Activated CD4-positive, alpha-beta T cell treated with anti-CD3 and anti-CD28 coated beads, Interleukin-2, amount 50 U/mL, for 16 hours (primary cell): ENCODE measurements at places on chromosomes 2 and 18.

GRCh38 chr2:216339456-216340279, 32.6 kb downstream of the MARCHF4 start:
- no peak for DNase-seq

GRCh38 chr2:188203776-188204175, 87.9 kb upstream of the GULP1 start:
- DNase-seq: no peak

GRCh38 chr2:186639939-186640338, 50.1 kb downstream of the ITGAV start:
- DNase-seq: peak; percentile 52

DNA sequence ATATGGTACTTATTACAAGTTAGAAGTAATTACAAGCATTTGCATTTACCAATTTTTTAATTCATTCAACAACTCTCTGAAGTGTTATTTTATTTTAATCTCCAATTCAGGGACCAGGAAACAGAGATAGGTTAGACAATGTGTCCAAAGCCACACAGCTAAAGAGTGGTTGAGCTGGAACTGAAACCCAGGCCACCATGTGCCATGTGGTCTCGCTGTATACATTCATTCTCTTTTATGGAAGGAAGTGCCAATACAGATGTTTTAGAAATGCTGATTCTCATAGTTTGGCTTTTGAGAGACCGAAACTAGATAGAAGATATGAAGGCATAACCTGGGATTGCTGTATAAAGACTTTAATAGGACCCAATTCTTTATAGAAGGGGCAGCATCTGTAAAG, 684.6 kb upstream of the ID2 start:
- no peak for DNase-seq

GRCh38 chr2:19752500-19752899, 149.3 kb downstream of the TTC32 start:
- DNase-seq: no peak

- DNase-seq: peak; percentile 21
Measured at GRCh38 chr2:37322368-37322767, 2.3 kb downstream of the PRKD3 start.

- DNase-seq: peak; percentile 37
Measured at GRCh38 chr18:26714739-26715138, 150.8 kb downstream of the AQP4 start.

- no peak for DNase-seq
Measured at GRCh38 chr2:2505604-2506003, 174.5 kb upstream of the MYT1L start.

DNA sequence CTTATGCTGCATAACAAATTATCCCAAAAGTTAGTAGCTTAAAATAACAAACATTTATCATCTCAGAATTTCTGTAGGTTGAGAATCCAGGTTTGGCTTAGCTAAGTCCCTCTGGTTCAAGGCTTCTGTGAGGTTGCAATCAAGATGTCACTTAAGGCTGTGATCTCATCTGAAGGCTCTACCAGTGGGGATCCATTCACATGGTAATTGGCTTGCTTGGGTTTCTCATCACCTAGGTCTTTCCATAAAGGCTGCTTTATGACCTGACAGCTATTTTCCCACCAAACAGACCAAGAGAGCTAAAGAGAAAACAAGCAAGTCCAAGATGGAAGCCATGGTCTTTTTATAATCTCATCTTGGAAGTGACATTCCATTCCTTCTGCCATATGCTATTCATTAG, 137.3 kb downstream of the DTNA start:
- DNase-seq: no peak

DNA sequence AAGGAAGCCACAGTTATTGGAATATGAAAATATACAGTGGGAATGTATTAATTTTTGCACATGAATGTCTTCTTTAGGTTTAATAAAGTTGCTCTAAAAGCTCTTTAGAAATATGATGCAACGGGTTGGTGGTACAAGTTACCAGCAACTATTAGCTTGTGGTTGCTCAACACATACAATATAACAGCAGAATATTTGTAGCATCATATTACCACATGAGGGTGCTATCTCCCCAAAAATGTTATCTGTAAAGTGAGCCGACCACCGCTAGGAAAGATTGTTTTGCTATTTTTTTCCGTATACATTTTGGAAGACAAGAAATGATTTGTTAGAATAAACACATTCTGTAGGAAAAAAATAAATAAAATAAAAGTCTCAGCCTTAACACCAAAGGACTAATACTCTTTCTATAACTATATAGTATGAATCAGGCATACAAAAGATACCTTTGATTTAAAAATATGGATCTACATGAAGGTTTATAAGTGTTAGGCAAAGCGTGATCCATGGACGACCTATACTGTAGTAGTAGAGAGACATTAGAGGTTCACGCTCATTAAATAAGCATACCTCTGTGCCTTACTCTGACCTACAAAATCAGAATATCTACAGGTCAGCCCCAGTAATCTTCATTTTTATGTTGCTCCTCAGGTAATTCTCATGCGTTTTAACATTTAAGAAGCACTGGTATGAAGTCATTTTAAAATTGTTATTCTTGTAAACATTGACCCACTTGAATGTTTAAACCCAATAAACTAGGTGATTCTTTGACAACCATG, 1110.6 kb upstream of the ACVR2A start:
- peak; percentile 14 for DNase-seq

DNA sequence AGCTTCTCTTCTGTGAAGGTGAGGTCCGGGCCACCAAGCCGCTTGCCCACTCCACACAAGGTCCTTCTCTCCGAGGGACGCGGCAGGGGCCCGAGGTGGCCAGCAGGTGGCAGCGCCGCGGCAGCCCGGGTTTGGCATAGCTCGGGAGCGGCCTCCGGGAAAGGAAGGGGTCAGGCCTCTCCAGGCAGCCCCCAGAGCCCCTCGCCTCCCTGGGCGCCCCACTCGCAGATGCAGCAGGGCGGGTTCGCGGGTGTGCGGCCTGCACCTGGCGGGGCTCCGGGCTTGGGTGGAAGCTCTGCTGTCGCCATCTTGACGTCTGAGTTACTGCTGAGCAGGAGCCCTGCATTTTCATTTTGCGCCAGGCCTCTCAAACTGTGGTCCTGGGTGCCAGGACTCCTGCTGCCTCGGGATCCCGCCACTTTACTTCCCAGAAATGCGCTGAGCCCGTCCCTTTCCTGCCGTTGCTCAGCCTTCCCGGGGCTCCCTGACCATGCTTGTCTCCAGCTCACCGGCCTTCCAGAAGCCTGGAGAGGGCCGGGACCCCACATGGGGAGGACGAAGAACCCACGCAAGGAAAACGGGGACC, 18.6 kb upstream of the NCL start:
- DNase-seq: peak; percentile 70

- no peak for DNase-seq
Measured at GRCh38 chr2:76498360-76498759, 787.6 kb upstream of the GCFC2 start.

DNA sequence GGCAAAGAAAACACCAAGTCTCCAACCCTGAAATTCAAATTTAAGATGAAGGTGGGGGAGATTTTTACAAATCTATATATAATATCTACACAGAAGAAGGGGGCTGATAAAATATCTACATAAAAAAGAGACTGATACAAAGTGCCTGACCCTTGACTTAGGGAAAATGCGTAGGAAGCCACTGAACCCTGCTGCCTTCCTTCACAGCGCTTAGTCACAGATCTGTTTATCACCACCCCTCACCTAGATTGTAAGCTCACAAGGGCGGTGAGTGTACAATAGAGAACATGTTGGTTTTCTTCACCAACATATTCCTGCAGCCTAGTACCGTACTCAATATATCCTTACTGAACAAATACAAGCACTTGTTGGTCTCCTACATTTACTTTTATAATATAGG, 54.3 kb downstream of the NOL10 start:
- DNase-seq: no peak

DNA sequence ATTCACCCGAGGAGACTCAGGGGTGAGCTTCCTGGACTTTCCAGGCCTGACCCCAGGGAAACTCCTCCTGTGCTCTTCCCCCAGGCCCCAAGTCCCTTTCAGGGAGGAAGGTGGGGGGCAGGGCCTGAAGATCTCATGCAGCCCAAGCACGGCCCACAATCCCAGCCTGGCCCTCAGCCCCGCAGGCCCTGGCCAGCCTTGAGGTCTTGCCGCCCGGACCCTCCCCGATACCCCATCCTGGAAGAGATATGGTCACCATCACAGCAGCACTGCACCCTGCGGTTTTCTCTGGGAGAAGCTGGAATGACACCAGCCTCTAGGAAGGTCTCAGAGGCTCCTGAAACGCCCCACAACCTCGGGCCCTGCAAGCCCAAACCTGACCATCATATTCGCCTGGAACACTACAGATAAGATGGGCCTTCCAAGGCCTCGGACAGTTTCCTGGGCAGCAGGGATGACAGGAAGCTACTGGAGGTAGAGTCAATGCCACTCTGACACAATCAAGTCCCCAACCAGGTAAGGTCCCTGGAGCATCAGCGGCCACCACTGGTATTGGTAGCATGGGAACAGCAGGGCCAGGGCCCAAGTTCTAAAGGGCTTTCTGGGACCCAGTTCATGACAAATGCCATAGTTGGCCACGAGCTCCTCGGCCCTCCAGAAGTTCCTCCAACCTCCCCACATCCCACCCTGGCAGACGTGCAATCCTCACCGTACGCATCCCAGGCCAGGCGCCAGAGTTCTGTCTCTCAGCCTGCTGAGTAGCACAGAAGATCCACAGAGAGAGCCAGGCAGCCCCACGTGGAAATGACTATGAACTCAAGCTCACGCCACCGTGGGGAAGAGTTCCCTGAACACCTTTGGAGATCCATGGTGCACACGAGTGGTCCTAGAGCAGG, 8.6 kb downstream of the SDC1 start:
- no peak for DNase-seq

GRCh38 chr2:127796389-127796788, 14.6 kb downstream of the WDR33 start:
- no peak for DNase-seq
